IMR-90 (cell line): ENCODE measurements at places on chromosomes 16 and 17.
A peak's percentile ranks its signal among the peaks of the same experiment; 100 is the strongest.

DNA sequence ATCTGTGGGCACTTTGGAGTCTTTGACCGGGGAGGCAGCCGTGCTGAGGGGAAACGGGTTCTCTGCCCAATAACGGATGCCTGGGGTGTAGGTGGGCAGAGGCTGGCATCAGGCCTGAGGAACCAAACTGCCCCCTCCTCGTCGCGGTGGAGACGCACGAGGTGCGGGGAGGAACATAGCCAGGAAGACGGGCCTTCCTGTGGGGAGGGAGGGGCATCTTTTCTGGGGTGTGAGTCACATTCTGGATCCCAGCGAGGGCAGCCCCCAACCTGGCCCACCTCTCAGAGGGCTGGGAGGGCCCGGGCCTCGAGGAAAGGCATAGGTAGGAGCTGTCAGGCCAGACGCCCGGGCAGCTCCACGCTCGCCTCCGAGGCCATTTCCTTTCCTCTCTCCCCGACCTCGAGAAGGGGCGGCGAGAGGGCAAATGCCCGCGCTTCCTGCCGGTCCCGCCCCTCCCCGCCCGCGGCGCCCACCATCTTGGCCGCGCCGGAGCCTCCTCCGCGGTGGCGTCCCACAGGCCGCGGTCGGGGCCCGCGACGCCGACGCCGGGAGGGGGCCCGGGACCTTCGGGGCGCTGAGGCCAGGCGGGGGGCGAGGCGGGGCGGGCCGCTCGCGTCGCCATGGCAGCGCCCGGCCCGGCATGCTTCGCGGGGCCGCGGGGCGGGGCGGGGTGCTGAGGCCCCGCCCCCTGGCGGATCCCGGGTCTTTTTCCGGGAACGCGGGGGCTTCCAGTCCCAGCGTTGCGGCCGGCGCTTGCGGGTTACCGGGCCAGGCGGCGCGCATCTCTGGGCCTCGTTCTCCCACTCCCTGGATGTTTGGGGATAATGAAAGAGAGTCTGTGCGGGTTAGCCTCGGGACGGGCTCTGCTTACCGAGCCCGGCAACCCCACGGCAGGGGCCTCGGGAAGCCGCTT is 13.2 kb downstream of the RAI1 start:
- peak overlapping the region; percentile 98 for H3K27ac ChIP-seq
- H3K4me3 ChIP-seq = peak overlapping the region; percentile 65
- H3K4me1 ChIP-seq = peaks cover 61% of the 10 kb centered on the region
- peak; percentile 55 for DNase-seq
- no peaks in the 10 kb centered on the region for H3K27me3 ChIP-seq
- no peaks in the 10 kb centered on the region for H3K36me3 ChIP-seq

- H3K36me3 ChIP-seq = no peaks in the 10 kb centered on the region
- H3K27me3 ChIP-seq = no peaks in the 10 kb centered on the region; the same call in 1 of the 2 replicates
- H3K27ac ChIP-seq = peak overlapping the region; percentile 78
- H3K4me1 ChIP-seq = peaks cover 18% of the 10 kb centered on the region
Observed at GRCh38 chr17:27244491-27245223, 49.3 kb upstream of the WSB1 start.

GRCh38 chr17:63440127-63440769 is 5.9 kb downstream of the CYB561 start:
- no peaks in the 10 kb centered on the region for H3K36me3 ChIP-seq
- no peak overlapping the region for H3K4me3 ChIP-seq
- H3K27me3 ChIP-seq = no peaks in the 10 kb centered on the region
- no peak overlapping the region for H3K27ac ChIP-seq
- DNase-seq = no peak

DNA sequence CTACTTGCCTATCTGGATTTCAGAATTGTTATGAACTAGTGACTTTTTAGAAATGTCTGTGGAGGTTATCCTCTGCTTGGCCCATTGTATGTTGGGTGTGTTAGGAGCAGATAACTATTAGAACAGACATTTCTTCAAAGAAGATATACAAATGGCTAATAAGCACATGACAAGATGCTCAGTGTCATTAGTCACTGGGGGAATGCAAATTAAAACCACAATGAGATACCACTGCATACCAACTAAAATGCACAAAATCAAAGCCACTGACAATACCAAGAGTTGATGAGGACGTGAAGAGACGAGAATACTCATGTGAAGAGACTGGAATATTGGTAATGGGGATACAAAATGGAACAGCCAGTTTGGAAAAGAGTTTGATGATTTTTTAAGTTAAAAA is 39.2 kb downstream of the CEP112 start:
- H3K27me3 ChIP-seq = no peaks in the 10 kb centered on the region
- peak; percentile 25 for DNase-seq
- H3K4me1 ChIP-seq = no peaks in the 10 kb centered on the region; the same call in 1 of the 2 replicates

DNA sequence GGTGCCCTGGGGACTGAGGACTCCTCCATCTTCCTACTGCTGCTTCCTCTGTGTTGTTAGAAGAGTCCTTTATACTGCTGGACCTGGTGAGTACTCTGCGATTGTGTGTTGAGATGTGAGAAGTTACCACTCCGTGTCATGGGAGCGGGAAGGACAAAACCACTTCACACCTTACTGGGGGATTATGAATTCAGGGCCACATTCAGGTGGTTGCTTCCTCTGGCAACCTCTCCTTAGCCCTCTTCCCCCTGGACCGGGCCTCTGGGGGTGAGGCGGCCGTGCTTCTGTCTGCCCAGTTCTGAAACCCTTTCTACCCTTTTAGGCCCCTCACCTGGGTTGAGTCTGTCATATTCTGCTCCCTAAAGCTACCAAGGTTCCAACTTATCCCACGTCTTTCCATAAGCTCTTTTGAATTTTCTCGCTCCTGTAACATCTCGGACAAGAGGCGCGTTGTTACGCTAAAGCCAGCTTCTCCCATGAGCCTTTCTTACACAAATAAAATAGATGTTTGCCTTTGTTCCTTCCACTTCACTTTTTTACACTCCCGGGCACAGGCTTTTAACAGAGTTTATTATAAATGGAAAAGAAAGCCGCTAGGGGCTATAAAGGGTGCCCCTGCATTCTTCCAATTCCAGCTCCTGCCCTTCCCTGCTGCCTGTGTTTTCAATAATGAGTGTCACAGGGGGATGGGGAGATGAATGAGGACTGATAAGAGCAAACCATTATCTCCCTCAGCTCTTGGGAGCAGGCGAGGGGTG is 20.7 kb upstream of the CDH13 start:
- no peak overlapping the region for H3K4me3 ChIP-seq
- no peaks in the 10 kb centered on the region for H3K4me1 ChIP-seq
- DNase-seq = no peak
- peaks cover 19% of the 10 kb centered on the region for H3K27me3 ChIP-seq
- no peak overlapping the region for H3K27ac ChIP-seq
- H3K36me3 ChIP-seq = no peaks in the 10 kb centered on the region

DNA sequence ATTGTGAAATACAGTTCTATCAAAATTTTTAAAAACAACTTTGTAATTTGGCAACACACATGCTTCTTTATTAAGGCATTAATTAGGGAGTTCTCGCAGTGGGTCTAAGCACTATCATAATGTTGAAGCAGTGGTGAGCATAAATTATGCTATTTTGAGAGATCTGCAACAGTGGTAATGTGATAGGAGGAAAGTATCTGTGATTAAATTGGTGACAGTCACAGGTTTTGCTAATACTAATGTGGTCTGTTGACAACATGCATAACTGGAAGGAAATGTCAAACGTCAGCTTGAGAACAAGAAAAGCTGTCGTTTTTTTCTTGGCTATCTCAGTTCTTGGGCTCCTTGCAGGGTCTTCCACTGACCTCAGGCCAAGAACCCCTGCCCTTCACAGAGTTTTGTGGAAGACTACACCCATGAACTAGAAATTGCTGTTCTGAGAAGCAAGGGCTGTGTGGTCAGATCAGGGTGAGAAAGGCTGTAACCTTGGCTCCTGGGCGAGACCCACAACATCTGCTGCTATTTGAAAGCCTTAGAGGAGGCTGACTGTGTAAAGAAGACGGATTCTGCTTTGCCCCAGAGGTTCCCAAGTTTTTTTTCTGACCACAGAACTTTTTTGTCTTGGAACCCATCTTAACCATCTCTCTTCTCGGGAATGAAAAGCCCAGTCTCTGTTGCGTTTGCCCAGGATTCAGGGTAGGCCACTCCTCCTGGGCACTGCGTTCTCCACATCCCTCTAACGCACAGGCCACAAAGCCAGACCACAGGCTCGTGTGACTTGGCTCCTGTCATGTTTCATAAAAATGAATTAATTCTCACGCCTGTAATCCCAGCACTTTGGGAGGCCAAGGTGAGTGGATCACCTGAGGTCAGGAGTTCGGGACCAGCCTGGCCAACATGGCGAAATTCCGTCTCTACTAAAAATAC is 13.9 kb downstream of the ATP2A1 start:
- no peak overlapping the region for H3K27ac ChIP-seq
- no peaks in the 10 kb centered on the region for H3K36me3 ChIP-seq
- no peak for DNase-seq
- no peak overlapping the region for H3K4me3 ChIP-seq

DNA sequence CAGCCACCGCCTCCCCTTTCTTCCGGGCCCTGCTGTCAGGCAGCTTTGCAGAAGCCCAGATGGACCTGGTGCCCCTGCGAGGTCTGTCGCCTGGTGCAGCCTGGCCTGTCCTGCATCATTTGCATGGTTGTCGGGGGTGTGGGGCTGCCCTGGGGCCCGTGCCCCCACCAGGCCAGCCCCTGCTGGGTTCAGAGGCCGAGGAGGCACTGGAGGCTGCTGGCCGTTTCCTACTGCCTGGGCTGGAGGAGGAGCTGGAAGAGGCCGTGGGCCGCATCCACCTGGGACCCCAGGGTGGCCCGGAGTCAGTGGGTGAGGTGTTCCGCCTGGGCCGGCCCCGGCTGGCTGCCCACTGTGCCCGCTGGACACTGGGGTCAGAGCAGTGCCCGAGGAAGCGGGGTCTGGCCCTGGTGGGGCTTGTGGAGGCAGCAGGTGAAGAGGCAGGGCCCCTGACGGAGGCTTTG is 5.5 kb upstream of the TGFB1I1 start:
- no peaks in the 10 kb centered on the region for H3K27me3 ChIP-seq
- no peak overlapping the region for H3K27ac ChIP-seq
- DNase-seq = no peak
- peaks cover 30% of the 10 kb centered on the region for H3K36me3 ChIP-seq

- no peak for DNase-seq
- no peak overlapping the region for H3K4me3 ChIP-seq
- no peaks in the 10 kb centered on the region for H3K4me1 ChIP-seq
- H3K36me3 ChIP-seq = no peaks in the 10 kb centered on the region
Observed at GRCh38 chr17:74641224-74641957, 17.9 kb upstream of the CD300E start.

DNA sequence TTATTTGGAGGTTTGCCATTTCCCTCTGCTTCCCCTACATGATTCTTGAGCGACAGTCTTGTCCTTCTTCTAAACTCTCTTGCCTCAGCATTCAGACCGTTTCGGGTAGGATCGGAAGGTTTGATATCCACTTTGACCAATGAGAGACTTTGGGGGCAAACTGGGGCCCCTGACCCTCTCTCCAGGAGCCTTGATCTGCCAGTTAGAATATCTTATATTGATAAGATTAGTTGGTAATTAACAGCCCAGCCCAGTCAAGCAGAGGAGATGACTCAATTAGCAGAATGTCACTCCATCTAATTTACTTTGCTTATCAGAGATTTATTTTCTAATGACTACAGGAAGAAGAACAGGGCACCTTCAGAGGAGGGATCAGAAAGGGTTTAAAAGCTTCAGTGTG is 532.8 kb downstream of the XYLT1 start:
- DNase-seq = no peak
- no peaks in the 10 kb centered on the region for H3K4me1 ChIP-seq
- no peak overlapping the region for H3K4me3 ChIP-seq

DNA sequence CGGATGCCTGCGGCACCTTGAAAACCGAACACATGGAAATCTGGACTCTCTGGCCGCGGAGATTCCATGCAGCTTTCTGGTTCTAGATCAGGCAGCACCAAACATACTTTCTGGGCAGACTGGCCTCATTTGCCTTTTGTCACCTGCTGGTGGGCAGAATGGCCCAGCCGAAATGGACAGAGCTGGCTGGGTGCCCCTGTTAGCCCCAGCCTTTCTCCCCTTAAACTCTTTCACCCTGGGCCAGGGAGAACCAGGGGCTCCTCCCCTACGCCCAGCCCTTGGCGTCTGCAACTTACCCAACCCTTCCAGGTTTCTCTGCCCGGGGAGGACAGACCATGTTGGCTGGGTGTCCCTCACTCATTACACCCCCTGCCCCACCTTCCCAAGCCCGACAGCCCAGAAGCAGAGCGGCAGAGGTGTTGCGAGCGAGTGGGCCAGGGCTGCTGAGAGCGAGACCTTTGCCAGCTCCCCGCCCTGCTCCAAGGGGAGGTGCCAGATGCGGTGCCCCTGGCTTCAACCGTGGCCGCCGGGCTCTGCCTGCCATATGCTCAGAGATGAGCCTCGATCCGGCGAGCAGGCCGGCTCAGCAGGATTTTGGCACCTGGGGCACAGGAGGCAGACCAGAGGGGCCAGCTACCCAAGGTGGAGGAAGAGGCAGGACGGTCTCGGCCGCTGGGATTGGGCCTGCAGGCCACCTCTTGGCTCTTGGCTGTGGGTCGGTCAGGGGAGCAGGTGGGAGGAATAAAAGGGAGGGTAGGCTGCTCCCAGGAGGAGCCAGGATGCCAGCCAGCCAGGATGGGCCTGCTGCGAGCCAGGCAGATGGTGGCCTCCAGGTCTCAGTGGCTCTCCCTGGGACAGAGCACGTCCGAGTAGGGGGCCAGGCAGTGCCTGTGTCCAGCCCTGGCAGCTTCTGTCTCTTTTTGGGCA is 191.3 kb downstream of the NTN1 start:
- H3K4me1 ChIP-seq = peaks cover 4% of the 10 kb centered on the region; the same call in 1 of the 2 replicates
- no peak for DNase-seq
- H3K4me3 ChIP-seq = no peak overlapping the region

GRCh38 chr17:1362964-1363363 is 37.1 kb downstream of the YWHAE start:
- H3K4me1 ChIP-seq = peaks cover 19% of the 10 kb centered on the region
- H3K27ac ChIP-seq = no peak overlapping the region
- no peaks in the 10 kb centered on the region for H3K27me3 ChIP-seq
- H3K36me3 ChIP-seq = peaks cover 23% of the 10 kb centered on the region

DNA sequence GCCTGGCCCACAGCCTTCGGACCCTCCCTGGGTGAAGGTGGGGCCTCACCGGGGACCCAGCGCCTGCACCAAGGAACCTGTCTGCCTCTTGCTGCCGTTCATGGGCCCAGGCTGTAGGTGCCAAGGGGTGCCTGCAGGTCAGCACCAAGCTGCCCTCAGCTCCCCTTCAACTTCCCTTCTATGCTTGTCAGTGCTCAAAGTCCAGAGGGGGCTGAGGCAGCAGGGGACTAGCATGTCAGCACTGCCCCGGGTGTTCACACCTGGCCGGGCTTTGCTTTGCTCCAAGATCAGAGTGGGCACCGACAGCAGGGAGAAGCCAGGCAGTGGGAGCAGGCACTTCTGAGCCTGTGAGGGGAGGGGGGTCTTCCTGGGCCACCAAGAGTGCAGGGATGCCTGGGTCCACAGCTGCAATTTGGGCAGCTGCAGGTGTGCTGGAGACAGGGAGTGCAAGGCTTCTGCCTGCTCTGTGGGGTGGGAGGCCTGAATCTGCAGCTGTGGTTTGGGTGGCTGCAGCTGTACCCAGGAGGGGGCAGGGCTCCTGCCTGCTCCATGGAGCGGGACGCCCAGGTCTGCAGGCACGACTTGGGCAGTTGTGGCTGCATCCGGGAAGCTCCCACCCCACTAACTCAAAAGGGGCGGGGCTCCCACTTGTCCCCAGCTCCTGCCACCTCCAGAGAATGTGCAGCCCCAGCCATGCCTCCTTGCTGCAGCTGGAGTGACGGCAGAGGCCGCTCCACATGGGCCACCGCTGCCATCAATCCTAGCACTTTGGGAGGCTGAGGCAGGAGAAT is 27.6 kb upstream of the PRM1 start:
- H3K27me3 ChIP-seq = no peaks in the 10 kb centered on the region
- H3K4me3 ChIP-seq = no peak overlapping the region
- H3K4me1 ChIP-seq = peaks cover 16% of the 10 kb centered on the region
- H3K36me3 ChIP-seq = no peaks in the 10 kb centered on the region
- H3K27ac ChIP-seq = no peak overlapping the region
